ENCODE measurements at places on chromosomes 2 and 18. TPM values are rescaled to one million over a fixed set of nuclear protein-coding genes. Genes with fewer than 3 reads are reported as not detected.
A peak's percentile ranks its signal among the peaks of the same experiment; 100 is the strongest.

DNA sequence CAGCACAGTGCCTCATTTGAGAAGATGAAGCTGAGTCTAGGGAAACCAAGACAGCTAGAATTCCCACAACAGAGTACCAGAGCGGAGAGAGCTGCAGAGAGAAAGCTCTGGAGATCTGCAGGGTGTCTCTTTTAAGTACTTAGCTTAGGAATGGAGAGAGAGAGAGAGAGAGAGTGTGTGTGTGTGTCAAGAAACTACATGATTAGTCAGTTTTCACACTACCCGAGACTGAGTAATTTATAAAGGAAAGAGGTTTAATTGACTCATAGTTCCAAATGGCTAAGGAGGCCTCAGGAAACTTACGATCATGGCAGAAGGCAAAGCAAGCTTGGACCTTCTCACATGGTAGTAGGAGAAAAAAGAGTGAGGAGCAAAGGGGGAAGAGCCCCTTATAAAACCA, 64.0 kb downstream of the HIBCH start:
- no peak for DNase-seq

GRCh38 chr2:97870396-97870843, 125.3 kb downstream of the TMEM131 start:
- DNase-seq = no peak

- no peak for DNase-seq
Observed at GRCh38 chr2:24492421-24493279, 1.6 kb downstream of the NCOA1 start.

DNA sequence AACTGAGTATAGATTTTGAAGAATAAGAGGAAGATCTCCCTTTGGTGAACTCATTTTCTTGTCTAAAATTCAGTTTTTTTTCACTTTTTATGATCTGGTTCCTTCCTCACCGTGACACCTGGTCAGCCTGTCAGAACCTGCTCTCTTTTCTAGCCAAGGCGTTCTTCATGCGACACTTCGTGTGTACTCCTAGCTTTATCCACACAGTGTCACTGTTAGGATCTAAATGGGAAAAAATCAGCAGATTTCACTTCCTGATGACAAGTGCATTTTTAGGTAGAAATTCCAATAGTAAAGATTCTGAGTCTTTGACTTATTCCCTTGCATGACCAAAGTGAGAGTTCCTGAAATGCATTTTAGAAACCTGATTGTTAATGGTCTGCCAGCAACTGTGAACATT, 89.8 kb downstream of the KLHL14 start:
- no peak for DNase-seq

DNA sequence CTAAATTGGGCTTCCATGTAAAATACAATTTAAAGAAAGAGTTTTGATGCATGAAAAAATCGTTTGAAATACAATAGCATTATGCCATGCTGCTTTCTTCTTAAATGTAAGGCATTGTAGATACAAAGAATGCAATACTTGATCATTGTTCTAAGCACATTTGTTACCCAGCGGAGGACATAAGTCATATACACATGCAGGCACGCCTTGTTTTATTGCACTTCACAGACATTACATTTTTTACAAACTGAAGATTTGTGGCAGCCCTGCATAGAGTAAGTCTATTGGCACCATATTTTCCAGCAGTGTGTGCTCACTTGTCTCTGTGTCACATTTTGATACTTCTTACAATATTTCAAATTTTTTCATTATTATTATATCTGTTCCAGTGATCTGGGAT, 345.0 kb downstream of the CLIP4 start:
- no peak for DNase-seq

DNA sequence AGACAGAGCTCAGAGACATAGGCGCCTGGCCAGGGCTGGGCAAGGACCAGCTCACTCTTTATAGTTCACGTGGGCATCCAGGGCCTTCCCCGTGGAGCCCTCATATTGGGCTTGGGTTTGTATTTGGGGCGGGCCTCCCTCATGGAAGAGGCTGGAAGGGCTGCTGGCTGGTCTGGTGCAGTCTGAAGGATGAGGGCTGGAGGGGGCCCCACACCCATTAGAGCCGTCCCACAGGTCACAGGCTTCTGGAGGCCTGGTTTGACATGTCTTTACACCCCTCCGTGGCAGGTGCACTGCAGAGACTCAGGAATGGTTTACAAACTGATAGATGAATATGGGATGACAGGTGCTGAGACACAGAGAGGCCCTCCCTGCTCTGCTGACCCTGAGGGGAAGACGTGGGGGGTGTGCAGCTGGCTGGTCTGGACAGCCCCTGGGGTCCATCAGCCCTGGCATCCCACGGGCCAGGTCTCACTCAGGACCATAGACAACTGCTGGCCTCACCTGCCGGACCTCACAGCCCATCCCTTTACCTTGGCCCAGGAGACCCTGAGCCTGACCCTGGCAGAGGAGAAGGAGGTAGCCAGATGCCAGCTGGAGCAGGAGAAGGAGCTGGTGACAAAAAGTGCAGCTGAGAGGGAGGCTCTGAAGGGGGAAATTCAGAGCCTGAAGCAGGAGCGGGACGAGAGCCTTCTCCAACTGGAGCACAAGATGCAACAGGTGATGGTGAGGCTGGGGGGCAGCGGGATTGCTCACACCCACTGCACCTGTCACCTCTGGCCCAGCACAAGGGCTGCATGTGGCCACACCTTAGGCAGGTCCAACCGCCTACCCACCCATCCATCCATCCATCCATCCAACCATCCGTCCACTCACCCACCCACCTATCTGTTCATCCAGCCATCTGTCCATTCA, 43.9 kb downstream of the CROCC2 start:
- DNase-seq = peak; percentile 44

DNA sequence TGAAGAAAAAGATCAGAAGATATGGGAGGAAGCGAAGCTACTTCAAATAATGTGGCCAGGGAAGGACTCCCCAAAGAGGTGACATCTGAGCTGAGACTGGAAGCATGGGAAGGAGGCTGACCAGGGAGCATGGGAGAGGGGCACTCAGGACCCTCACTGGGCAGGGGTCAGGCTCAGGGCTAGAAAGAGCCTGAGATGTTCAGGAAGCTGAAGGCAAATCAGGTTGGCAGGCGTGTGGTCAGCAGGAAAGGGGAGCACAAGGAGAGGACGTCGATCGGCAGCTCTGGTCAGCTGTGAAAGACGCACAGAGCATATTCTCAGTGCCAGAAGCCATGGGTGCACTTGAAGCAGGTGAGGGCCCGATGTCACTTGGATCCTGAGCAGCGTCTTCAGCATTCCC, 38.2 kb upstream of the KLHL29 start:
- DNase-seq = no peak

DNA sequence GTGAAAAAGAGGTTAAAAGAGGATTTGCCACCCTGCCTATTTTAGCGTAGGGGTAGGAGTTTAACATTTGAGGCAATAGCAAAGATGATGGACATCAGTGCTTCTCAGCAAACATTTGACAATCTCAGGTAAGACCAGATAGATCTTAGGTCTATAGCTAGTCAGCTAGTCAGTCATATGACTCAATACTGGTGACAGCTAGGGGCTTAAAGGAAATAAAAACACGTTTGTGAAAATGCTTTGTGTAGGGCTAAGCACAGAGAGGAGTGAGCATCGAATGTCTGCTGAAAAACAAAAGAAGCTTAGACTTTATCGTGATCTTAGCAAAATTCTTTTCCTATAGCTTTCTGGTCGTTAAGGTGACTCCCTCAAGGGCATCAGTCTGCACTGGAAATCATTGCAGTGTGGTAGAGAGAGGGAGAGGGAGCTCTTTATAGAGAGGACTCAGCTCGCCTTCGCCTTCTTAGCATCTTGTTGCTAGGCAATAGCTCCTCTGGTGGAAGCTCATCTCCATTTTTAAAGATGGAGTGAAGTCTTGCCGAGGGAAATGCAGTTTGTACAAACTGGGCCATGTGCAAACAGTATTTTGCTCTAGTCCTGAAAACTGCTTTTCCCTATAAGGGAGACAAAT, 62.8 kb upstream of the SLC38A11 start:
- no peak for DNase-seq

GRCh38 chr2:176455816-176456291, 186.6 kb downstream of the MTX2 start:
- DNase-seq = peak; percentile 83

- no peak for DNase-seq
Observed at GRCh38 chr18:9960258-9960904, 46.6 kb downstream of the VAPA start.

- no peak for DNase-seq
Observed at GRCh38 chr2:176931588-176932563, 280.7 kb upstream of the HNRNPA3 start.

C2orf66 gene
- total RNA-seq = not detected

- DNase-seq = no peak
Observed at GRCh38 chr2:10234409-10235094, 68.2 kb upstream of the HPCAL1 start.

DNA sequence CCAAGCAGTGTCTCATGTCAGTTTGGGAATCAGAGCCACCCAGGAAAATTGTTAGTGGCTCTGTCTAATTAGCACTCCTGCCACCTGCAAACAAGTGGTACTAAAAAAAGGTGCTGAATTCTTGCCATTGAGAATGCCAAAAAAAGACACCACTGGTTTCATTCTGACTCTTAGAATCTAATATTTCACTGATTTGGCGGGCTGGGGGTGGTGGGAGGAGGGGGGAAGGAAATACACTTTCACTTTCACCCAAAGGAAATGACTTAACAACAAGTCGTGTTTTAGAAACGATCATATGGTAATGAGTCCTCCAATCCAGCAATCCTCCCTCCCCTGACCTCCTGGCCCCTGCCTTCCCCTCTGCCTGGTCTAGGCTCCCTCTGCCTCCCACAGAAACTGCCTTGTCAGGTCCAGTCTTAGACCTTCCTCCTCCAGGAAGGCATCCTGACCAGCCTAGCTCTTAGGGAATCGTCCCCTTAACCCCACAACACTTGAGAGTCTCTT, 4.4 kb upstream of the KLHL29 start:
- no peak for DNase-seq

OSBPL6 gene
- total RNA-seq = 3.4 TPM

GRCh38 chr2:127525691-127526131, 578 bp downstream of the IWS1 start:
- no peak for DNase-seq

CAPN14 gene
- total RNA-seq = 0.35 TPM

UGT1A9 gene
- not detected for total RNA-seq

- no peak for DNase-seq
Observed at GRCh38 chr2:207153266-207153975, 12.3 kb downstream of the KLF7 start.

GRCh38 chr18:31252522-31252921, 65.4 kb upstream of the DSG1 start:
- DNase-seq = no peak

GRCh38 chr2:109707281-109708147, 86.6 kb upstream of the RGPD5 start:
- no peak for DNase-seq

DNA sequence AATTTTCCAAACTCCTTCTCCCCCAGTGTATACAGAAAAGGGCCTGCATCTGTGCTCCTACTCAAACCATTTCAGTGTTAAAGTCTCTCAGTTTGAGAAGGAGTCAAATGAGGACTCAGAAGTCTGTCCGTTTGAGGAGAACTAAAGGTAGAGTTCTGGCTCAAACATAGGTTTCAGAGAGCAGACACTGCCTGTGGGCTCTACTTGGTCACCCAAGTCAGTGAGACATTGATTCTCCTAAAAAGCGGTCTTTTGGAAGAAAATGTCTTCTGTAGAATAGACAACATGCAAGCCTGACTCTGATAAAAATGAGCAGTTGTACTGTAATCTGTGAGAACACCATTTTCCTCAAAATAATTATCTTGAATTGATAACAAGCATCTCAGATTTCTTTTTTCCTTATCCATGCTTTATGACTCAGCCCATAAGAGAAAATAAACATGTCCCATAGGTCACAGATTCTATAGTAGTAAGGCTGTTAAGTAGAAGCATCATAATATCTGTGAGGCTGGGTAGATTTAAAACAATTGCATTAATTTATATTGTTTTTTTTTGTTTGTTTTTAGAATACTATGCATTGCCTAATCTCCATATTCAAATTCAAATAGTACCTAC, 82.8 kb downstream of the ASXL3 start:
- DNase-seq = no peak

EPC2 gene
- 18.6 TPM for total RNA-seq

- no peak for DNase-seq
Observed at GRCh38 chr2:116545286-116546068, 1269.0 kb upstream of the DDX18 start.

DNA sequence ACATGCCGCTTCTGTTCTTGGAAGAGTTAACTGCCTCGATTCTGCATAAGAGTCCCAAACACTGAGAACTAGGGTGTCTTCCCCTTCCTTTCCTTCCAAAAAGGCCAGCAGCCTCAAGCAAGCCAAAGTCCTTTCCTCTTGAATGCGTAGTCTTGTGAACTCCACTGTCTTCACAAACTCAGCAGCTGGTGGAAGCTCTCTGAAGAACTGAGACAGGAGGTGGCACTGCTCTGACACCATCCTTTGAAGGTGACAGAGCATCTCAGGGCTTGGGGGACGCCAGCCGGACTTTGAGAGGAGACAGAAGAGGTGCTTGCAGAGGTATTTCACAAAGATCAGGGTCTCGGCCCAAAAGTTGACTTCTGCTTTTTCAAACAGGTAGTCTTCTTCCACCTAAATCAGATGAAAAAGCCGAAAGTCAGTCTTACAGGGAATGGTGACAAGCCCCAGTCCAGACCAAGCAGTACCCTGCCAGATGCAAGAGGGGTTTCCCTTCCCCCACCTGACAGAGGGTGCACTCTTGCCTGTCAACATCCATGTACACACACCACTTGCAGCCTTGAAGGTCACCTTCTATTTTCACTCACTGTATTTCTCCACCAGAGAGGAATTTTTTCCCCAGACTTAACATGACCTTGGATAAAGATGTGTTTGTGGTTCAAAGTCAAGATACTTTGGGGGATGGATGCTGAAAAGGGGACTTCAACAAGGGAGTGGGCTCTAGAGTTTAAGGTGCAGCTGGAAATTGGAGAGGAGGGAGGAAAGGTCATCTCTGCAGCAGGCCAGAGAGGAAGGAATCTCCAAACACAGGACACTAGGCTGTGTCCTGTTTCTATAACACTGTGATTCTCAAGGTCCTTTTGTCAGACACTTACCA, 4.8 kb upstream of the ZFP36L2 start:
- no peak for DNase-seq

GRCh38 chr18:74367905-74368304, 52.3 kb downstream of the C18orf63 start:
- DNase-seq = no peak

GRCh38 chr18:25057491-25058050, 294.4 kb downstream of the ZNF521 start:
- no peak for DNase-seq

GRCh38 chr2:163859951-163860350, 124.1 kb upstream of the FIGN start:
- DNase-seq = no peak
